ENCODE measurements at places on chromosomes 1 and 21.

GRCh38 chr21:25362375-25363267 lies 244.7 kb downstream of the MRPL39 start:
- DNase-seq = no peak

DNA sequence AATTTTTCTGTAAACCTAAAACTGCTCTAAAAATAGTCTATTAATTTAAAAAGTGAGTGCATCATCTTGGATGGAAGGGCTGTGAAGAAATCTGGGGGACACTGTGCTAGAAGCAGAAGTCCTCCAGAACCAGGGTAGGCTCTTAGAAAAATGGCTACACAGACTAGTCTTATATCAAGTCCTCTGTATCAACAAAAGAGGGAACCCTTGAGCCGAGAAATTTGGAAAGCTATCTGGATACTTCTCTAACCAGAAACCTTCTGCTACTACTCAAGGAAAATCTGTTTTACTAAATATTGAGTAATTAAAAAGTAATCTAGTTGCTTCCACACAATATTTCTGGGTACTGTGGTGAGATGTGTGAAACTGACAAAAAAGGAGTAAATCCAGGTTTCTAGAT lies 92.1 kb downstream of the WDR3 start:
- DNase-seq = peak; percentile 2

GRCh38 chr1:42844592-42845140 lies 1.7 kb upstream of the ZNF691 start:
- peak; percentile 87 for DNase-seq

DNA sequence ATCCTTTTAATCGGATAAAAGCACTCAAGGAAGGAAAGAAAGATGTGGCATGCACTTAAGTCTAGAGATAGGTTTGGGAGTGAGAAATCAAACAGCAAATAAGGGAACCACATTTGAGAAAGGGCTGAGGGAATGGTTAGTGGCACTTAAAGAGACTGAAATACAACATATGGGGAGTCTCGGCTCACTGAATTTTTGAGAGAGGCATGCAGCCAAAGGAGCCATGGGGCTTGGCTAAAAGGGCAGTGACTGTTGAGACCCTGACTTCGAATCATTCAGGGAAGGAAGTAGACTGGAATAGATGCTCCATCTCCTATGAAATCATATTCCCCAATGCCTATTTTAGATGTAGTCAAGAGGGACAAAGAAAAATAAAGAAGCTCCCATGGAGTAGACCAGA lies 58.3 kb upstream of the HAO2 start:
- DNase-seq = no peak

- no peak for DNase-seq
Measured at GRCh38 chr1:245110406-245110805, 44.4 kb upstream of the KIF26B start.

DNA sequence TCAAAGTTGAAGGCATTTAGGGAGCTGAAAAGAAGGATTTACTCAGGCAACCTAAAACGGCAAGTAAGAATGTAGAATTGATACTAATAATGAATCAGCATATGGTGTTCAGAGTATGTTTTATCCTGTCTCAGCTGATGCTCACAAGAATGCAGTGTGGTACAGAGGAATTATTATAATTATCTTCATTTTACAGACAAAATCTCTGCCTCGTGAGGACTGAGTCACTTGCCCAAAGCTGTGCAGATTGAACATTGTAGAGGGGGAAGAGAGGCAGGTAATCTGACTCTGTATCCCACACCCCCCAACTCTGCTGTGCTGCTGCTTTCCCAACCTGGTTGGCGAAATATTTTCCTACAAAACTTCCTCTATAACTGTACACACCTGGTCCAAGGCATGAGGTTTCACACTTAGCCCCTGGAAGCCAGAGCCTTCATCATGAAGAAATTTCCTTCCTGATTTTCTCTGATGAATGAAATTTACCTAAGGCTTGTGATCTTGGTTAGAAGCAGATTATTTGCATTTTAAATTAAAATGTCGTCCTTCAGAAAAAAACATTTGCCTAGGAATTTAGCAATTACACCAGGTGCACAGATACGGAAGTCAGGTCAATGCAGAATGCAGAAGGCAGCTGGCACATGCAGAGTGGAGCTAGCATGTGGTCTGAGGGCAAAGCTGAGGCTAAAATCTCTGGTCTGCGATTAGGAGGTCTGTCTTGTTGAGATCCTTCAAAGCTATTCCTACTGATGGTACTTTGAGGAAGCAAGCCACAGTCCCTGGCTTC lies 52.8 kb downstream of the DPT start:
- no peak for DNase-seq

DNA sequence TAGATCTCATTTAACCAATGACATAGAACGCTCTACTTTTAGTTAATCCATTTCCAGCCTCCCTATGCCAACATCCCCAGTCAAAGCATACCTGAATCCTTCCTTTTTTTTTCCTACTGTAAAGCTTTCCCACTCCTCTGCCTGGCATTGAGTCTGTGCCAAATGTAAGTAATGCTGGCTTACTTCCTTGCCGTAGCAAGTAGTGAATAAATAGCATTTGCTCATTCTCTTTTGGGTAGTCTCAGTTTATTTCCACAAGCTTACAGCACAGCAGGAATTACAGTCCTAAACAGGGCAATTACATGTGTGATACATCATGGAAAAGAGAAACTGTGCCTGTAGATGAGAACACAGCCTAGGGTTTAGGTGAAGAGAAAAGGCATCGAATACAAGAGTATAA lies 352.6 kb upstream of the NEGR1 start:
- no peak for DNase-seq

- no peak for DNase-seq
Measured at GRCh38 chr1:1345384-1345783, 3.8 kb downstream of the DVL1 start.

- peak; percentile 7 for DNase-seq
Measured at GRCh38 chr1:62263006-62263813, 56.0 kb downstream of the KANK4 start.

DNA sequence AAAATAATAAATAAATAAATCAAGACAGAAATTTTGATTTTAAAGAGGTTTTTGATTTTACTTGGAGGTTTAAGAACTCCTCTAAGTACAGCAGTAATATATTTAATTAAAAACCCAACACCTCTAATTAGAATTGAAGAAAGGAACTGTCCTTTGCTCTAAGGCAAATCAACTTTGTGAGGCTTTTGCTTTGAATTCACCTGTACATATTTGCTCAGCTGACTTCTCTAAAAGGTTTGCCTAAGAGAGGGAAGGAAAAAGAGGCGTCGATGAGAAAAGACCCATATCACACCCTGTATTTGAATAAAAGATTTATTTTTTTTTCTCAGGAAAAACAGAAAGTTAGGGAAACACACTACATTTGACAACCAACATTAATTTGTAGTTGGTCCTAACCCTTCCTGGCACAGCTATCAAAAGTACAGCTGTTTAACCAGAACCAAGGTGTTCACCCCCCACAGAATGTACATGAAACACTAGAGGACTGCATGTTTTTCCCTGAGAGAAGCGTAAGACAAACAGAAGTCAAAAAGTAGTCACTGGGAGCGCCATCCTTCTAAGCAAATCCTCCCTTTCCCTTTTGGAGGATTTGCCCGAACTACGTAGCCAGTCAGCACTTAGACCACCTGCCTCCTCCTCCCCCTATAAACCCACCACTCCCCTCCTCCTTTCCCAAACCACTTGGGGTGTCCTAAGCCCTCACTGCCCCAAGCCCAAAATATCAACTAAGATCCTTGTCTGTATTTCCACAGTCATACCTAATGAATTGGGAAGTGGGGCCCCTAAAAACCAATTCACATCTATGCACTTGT lies 4.9 kb downstream of the MCL1 start:
- no peak for DNase-seq

GRCh38 chr1:209723756-209724693 lies 19.4 kb downstream of the HSD11B1 start:
- DNase-seq = no peak

DNA sequence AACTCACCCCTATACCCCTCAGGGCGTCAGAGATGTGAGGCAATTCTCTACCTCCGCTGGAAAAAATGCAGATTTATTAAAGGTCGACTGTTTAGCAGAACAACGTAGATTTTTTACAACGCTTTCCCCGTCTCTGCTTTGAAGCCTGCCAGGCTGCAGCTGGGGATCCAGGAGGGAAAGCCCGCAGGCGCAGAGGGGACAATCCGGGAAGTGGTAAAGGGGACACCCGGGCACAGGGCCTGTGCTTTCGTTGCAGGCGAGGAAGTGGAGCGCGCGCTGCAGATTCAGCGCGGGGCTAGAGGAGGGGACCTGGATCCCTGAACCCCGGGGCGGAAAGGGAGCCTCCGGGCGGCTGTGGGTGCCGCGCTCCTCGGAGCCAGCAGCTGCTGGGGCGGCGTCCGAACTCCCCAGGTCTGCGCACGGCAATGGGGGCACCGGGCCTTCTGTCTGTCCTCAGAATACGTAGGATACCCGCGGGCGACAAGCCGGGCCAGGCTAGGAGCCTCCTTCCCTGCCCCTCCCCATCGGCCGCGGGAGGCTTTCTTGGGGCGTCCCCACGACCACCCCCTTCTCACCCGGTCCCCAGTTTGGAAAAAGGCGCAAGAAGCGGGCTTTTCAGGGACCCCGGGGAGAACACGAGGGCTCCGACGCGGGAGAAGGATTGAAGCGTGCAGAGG lies 5.5 kb downstream of the SIM2 start:
- no peak for DNase-seq

GRCh38 chr1:65605621-65606020 lies 185.2 kb downstream of the LEPR start:
- peak; percentile 63 for DNase-seq

DNA sequence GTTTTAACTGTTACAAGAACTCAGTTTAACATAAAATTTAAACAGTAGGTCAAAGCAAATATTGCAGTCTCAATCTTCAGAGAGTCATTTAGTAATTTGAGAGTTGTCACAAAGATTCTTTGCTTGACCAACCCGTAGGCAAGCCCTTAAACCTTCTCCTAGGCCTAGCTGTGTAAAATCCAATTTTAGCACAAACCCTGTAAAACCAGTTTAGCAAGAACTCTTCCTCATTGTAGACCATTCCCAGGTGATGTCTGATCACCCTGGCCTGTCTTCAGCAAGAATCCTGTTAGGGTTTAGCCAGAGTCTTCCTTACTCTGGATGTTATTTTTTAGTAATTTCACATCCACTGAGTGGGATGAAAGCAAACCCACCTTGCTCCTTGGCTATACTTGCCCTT lies 30.1 kb downstream of the LRIG2 start:
- no peak for DNase-seq

- DNase-seq = peak; percentile 53
Measured at GRCh38 chr1:89538361-89538760, 13.7 kb downstream of the LRRC8B start.

GRCh38 chr1:7477593-7477992 lies 293.5 kb upstream of the VAMP3 start:
- DNase-seq = no peak

DNA sequence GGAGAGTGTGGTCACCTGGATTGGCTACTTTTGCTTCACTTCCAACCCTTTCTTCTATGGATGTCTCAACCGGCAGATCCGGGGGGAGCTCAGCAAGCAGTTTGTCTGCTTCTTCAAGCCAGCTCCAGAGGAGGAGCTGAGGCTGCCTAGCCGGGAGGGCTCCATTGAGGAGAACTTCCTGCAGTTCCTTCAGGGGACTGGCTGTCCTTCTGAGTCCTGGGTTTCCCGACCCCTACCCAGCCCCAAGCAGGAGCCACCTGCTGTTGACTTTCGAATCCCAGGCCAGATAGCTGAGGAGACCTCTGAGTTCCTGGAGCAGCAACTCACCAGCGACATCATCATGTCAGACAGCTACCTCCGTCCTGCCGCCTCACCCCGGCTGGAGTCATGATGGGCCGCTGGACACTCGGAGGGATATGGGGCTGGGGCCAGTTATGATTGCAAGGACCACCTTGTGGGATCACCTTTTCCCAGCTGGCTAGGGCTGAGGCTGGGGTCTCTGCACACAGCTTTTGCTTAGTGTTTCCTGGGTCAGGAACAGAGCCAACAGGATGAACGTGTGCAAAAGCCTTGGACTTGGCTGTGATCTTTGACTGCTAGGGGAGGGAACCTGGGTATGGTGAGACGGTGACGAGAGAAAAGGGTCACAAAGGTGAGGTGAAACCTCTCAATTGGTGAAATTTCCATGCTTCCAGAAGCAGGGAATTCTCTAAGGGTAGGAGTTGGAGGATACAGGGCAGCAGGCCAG lies 4.3 kb upstream of the GNAI3 start:
- DNase-seq = no peak

DNA sequence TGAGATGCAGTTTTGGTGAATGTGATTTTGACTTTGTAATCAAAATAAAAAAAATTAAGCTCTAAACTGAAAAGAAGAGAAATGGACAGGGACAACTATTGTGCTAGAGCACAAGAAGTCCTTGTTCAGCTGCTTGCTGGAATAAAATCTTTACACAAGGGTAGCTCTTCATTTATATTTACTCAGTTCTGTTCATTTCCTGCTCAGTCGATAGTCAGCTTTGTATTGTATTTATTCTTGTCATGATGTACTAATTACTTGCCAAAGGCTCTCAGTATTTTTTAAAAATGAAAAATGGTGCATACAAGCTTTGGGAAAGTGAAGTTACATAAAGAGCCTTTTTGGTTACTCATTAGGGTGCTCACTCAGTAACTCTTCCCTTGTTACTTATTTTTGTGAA lies 17.8 kb downstream of the F5 start:
- DNase-seq = no peak

- no peak for DNase-seq
Measured at GRCh38 chr1:64669098-64669675, 75.7 kb upstream of the RAVER2 start.

- no peak for DNase-seq
Measured at GRCh38 chr1:218547957-218548730, 203.0 kb downstream of the TGFB2 start.

- no peak for DNase-seq
Measured at GRCh38 chr1:184310157-184310819, 76.5 kb upstream of the C1orf21 start.

- no peak for DNase-seq
Measured at GRCh38 chr21:36908260-36908908, 58.1 kb downstream of the HLCS start.

DNA sequence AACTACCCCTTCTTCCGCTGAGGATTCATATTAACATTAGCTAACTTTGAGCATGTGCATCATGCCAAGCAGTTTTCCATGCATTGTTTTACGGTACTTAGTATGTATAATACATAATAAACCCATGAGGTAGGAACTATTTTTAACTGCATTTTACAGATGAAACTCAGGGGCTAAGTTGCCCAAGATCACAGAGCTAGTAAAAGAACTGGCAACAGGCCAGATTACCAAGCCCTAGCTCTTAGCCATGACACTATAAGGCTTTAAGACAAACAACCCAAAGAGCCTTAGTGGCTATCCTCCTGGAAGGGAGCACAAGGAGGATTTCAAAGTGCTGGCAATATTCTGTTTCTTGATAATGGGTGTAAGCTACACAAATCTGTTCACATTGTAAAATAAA lies 6.1 kb downstream of the AK2 start:
- peak; percentile 53 for DNase-seq

DNA sequence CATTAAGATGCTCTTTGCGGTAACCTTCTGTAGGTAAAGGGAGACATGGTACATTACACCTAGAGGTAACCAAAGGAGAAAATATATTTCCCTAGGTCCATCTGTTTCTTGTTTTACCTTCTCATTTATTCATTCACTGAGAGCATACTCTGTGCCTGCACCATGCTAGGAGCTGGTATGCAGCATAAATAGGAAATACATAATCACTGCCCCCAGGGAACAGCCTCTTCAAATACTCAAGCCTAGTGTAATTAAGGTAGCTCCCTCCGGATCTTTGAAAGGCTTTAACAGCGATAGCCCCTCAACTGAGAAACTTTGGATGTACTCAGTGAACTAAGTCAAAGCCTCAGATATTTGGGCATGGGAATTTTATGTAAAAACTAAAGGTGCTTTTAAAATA lies 123.6 kb downstream of the GABPA start:
- DNase-seq = no peak

GRCh38 chr1:194517567-194517966 lies 1331.2 kb upstream of the B3GALT2 start:
- DNase-seq = no peak

- DNase-seq = no peak
Measured at GRCh38 chr1:171995573-171995972, 154.3 kb downstream of the DNM3 start.
